ENCODE measurements at places on chromosomes 1 and 21.
A peak's percentile ranks its signal among the peaks of the same experiment; 100 is the strongest.

DNA sequence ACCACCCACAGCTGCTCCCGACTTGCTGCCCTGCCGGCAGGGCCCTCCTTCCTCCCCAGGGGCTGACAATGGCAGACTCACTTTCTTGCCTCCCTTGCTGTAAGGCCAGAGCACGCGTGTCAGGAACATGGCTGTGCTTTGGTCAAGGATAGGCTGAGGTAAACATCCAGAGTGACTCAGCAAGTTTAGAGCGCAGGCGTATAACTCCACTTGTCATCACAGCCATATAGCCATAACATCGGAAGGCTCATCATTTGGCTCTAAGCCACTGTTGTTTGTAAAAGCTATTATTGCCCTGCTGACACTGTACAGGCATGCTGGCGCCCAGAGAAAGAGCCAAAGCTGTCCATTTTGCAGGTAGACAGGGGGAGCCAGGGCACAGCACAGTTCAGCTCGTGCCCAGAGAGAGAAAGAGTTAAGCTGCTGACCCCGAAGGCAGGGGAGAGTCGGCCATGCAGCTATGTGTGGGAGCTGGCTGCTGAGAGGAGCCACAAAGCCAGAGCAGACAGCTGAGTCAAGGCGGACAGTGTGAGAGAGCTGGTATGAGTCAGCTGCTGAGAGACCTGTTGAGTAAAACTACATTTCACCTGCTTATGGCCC, 60.6 kb downstream of the GNG4 start:
- no peak for DNase-seq

DNA sequence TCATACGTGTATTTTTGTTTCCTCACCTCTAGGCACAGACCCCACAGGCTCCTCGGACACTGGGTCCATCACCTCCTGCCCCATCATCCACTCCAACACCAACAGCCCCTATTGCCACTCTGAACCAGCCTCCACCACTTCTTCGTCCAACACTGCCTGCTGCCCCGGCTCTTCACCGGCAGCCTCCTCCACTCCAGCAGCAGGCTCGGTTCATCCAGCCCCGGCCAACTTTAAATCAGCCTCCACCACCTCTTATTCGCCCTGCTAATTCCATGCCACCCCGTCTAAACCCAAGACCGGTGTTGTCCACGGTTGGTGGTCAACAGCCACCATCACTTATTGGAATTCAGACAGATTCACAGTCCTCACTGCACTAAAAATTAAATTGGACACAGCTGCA, 13.2 kb upstream of the TRAF5 start:
- no peak for DNase-seq

GRCh38 chr1:86515597-86515996, 31.3 kb upstream of the CLCA4 start:
- no peak for DNase-seq

GRCh38 chr1:223355699-223356098, 8.3 kb downstream of the SUSD4 start:
- no peak for DNase-seq

- DNase-seq = no peak
Observed at GRCh38 chr1:197632651-197633050, 142.6 kb downstream of the DENND1B start.

- DNase-seq = no peak
Observed at GRCh38 chr1:180239145-180240096, 9.4 kb downstream of the LHX4 start.

- no peak for DNase-seq
Observed at GRCh38 chr1:3943806-3944577, 43.9 kb upstream of the C1orf174 start.

- DNase-seq = peak; percentile 49
Observed at GRCh38 chr21:33543505-33544129, 779 bp downstream of the SON start.

DNA sequence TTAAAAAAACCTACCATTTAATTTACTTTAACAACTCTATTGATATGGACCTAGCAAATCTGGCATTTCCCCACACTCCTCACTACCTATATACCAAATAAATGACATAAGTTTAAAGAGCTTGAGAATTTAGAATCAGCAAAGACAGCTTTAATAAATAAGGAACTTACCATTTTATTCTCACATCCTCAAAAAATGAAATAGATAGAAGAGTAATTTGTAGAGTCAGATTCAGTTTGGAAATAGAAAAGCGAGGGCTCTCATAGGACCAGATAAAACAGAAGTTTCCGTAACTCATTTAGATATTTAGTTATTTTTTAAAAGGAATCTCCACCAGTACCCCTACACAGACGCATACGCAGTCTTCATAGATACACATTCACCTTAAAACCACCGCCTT, 117.9 kb downstream of the RGS2 start:
- DNase-seq = no peak

- DNase-seq = no peak
Observed at GRCh38 chr1:219422811-219423598, 189.9 kb downstream of the ZC3H11B start.

- no peak for DNase-seq
Observed at GRCh38 chr1:209008586-209008985, 574.9 kb upstream of the CAMK1G start.

DNA sequence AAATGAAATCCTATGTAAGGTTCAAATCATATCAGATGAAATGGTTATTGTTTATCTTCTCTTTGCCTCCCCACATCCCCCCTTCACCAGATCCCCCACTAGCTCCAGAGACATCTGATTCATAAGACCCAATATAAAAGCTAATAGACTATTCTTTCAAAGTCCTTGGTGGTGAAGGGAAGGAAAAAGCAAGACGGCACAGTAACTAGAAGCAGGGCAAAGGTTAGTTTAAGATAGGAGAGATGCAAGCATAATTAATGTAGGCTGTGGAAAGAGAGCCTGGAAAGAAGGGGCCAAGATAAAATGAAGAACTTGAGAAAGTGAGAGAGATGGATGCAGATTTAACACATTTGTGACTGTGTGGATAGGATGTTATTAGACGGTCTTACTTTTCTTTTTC, 33.8 kb downstream of the BTG3 start:
- DNase-seq = no peak

- DNase-seq = peak; percentile 36
Observed at GRCh38 chr1:207883104-207883651, 27.7 kb downstream of the CD34 start.

GRCh38 chr1:179055937-179056336, 25.9 kb upstream of the TOR3A start:
- DNase-seq = no peak

- no peak for DNase-seq
Observed at GRCh38 chr1:170049176-170049800, 25.2 kb downstream of the KIFAP3 start.

GRCh38 chr1:203684094-203684493, 57.5 kb downstream of the ATP2B4 start:
- DNase-seq = no peak

- DNase-seq = no peak
Observed at GRCh38 chr1:224548676-224549075, 67.4 kb upstream of the CNIH3 start.

DNA sequence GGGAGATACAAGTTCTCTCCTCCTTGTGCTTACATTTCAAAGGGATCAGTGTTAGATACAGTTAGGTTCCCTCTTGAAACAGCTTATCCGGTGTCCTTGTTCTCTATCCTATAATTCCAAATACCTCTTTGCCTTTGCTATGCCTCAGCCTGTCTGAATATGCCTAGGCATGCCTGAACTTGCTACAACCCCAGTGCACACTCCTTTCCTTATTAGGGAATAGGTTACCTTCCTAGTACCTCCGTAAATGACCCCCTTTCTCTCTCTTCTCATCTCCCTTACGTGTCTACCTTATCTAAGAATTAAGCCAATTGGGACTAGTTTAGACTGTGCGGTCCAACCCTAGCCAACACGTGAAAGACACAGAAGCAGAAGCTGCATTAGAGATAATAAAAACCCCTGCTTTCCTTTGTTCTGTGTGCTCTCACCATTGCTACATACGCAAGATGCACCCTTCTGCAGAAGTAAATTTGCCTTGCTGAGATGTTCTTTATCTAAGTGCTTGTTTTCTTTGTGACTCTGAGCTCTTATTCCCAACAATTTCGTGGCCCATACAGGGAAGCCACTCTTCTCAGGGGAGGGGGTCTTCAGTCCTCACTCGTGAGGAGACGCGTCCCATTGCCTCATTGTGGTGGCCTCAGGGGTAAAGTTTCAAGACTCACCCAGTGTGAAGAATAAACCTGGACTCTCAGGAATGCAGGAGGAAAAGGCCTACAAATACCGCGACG, 802.1 kb downstream of the PLA2G4A start:
- no peak for DNase-seq

- DNase-seq = no peak
Observed at GRCh38 chr21:42305707-42306147, 9.5 kb downstream of the TFF3 start.

DNA sequence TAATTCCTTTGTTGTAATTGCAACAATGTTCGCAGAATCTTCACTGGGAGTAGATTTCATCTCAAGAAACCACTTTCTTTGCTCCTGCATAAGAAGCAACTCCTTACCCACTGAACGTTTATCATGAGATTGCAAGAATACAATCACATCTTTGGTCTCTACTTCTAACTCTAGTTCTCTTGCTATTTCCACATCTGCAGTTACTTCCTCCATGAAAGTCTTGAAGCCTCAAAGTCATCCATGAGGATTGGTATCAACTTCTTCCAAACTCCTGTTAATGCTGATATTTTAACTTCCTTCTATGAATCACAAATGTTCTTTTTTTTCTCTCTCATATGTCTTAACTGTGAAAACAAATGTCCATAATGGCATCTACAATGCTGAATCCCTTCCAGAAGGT, 118.6 kb upstream of the RAB4A start:
- no peak for DNase-seq

GRCh38 chr1:51612447-51612961, 4.4 kb upstream of the OSBPL9 start:
- DNase-seq = no peak

GRCh38 chr1:223819730-223820514, 25.8 kb downstream of the TP53BP2 start:
- DNase-seq = no peak

DNA sequence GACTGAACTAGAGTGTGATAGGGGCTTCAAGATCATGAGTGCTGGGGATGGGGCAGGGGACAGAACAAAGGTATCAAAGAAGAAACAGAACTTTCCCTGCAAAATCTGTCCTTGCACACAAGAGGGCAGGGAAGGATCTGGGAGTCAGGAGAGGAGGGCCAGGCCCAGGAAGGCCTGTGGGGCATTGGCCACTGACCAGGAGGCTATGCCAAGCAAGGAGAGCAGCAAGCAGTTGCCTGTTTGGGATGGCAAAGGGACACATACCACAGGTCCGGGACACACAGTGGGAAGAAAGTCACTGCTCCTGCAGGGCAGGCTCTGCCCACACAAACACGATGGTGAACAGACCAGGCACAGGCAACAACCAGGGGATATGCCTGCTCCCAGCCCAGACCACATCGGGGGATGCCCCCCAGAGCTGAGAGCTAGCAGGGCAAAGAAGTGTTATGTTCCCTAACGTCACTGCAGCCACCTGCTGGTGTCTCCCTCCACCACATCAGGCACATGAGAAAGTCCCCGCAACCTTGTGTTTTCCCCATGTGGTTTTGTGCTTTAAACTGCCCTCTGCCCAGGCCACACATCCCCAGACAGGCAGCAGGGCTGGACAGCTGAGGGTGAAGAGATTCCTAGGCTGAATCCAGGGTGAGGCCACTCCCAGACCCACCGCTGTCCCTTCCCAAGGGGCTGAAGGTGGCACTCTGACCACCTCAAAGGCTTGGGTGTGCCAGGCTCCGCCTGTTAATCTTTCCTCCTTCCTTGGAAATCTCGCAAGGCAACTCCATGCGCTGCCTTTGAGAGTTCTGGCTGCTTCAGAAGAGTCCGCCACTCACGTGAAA, 53.6 kb downstream of the KIF21B start:
- DNase-seq = no peak

DNA sequence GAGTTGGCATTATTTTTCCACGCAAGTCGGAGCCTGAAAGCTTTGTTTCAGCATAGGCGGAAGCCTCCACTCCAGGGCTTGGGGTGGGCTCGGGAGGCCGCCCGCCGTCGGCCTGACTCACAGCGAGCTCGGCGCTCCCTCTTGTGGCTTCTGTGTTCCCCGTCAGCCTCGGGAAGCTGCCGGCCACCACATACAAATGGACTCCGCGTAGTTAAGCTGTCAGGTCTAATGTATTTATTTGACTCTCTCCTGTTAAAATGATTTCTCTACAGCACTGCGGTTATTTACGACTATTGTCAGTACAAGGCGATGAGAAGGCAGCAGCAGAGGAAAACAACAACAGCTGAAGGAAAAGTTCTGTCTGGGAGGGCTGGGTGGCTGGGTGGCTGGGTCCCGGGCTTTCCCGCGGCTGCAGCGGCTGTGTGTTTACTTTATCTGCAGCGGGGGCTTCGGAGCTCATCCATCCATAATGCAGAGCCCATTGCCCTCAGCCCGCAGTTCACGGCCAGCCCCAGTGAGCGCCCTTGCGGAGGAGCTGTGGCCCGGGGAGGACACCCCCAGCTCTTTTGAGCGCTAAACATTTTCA, 375.7 kb upstream of the CAMK1G start:
- no peak for DNase-seq

DNA sequence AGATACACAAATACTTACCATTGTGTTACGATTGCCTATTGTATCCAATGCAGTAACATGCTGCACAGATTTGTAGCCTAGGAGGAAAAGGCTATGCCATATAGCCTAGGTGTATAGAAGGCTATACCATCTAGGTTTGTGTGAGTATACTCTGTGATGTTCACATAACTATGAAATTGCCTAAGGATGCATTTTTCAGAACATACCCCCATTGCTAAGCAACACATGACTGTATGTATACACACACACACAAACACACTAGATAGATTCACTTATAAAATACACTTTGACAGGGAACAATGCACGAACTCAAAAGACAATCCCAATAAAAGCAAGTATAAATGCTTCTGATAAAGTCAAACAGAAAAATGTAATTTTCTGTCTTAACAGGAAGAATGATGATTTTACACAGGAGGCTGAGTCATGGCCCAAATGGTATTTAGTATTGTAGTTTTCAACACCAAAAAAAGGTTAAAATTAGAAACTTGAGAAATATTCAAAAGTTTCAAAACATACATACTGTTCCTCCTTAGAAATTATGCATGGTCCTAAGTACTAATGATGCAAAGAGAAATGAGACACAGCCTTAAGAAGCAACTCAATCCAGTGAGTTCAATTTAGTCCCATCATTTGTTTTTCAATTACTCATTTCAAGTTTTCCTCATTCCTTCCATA, 12.2 kb downstream of the FH start:
- no peak for DNase-seq

GRCh38 chr1:111795401-111795800, 39.7 kb downstream of the DDX20 start:
- no peak for DNase-seq

GRCh38 chr21:14581902-14582457, 35.9 kb upstream of the SAMSN1 start:
- peak; percentile 58 for DNase-seq

DNA sequence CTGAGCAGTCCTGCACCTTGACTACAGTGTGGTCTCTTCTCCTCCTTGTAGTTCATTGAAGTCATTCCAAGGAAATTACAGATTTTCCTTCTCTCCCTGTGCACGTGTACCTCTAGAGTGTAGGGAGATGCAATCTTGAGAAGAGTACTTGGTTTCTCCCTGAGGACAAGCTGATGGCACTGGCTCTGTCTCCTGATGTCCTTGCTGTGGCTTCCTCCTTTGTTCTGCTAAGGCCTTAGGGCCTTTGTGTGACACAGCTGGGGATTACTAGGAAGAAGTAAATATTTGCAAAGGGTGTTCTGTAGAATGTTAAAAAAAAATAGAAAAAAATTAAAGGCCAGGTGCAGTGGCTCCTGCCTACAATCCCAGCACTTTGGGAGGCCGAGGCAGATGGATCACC, 66.2 kb upstream of the APOBEC4 start:
- DNase-seq = no peak
